Activated CD4-positive, alpha-beta T cell treated with anti-CD3 and anti-CD28 coated beads for 4 hours (primary cell): ENCODE measurements at places on chromosomes 2 and 18.

DNA sequence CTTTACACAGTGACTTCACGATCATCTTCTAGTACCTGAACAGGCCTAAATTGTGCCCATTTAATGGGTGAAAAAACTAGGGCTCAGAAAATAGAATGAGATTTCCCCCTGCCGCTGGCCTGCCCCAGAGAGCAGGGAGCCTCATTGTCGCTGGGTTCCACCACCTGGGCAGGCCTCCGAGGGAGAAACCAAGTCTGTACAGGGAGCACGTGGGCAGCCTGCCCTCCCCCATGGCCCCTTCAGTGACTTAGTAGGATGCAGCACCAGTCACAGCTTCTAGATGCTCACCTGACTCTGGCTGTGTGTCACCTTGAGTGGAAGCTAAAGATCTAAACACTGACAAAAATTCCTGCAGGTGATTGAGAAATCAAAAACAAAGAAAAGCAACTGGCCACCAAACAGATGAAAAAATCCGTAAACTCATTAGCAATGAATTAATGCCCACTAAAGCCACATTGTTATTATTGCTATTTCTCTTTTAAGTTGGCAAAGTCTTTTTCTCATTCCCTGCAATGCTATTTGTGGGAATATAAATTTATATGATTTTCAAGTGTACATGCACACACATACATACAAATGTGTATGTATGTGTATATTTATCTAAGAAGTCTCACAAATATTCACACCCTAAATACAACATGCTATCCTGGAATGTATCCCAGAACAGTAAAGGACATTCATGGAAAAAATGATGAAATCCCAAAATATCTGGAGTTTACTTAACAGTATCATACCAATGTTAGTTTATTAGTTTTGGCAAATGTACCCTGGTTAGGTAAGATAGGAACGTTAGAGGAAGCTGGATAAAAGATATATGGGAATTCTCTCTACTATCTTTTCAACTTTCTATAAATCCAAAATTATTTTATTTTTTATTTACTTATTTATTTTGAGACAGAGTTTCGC, 18.7 kb upstream of the ASPRV1 start:
- no peak for DNase-seq

DNA sequence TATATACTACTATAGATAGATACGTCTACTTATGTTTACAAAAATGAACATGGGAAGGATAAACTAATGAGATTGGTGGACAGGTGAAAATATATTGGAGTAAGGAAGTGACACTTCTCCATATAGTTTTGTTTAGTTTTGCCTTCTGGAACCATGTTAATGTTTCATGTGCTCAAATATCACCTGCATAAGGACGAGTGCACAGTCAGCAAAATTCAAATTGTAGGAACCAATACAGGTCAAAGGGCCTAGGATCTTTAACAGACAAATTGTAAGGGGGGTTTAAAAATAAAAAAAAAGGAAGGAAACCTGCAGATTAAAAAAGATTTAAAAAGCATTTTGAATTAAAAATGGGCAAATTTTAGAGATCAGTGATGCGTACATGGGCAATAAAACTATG, 104.6 kb downstream of the CCBE1 start:
- DNase-seq: no peak

- DNase-seq: no peak
These were observed 132.9 kb downstream of the BCL2 start for GRCh38 chr18:63186520-63187222.

- DNase-seq: no peak
These were observed 43.6 kb downstream of the SPRED2 start for GRCh38 chr2:65388596-65389390.

DNA sequence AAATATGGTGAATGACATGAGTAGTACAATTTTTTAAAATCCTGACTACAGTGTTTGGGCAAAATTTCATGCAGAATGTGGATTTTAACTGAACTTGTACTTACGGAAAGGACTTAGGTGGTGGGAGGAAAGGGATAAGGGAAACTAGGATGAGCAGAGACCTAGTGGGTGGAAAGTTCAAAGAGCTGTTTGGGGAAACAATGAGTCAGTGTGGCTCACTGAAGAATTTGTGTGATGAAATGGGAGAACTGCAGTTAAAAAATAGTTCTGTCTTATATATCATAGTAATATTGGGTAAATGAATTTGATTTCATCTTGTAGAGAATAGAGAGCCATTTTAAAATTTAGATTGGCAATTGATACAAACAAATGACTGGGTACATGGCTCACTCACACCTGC, 220.1 kb upstream of the CTAGE1 start:
- no peak for DNase-seq

- DNase-seq: no peak
These were observed 17.4 kb downstream of the ASPRV1 start for GRCh38 chr2:69943843-69944525.

GRCh38 chr2:226334981-226335720, 464.5 kb downstream of the IRS1 start:
- no peak for DNase-seq

GRCh38 chr2:124283096-124283495, 258.0 kb downstream of the CNTNAP5 start:
- no peak for DNase-seq

GRCh38 chr2:189566046-189566445, 14.5 kb downstream of the SLC40A1 start:
- DNase-seq: no peak

DNA sequence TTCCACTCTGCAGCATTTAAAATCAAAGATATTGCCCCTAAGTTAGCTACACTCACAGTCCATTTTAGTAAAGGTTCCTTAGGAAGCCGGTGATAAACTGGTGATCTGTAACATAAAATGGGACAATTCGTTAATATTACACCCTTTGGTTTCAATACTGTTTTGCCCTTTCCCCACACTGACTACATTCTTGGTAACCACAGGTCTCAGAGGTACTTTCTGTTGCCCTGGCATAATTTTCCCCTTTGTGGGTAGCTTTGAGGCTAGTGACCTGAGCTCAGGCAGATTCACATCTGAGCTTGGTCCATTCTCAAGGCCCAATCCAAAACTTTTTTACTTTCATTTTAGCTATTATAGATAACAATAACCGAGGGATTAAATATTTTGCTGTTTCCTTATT, 32.9 kb upstream of the CSRNP3 start:
- no peak for DNase-seq

DNA sequence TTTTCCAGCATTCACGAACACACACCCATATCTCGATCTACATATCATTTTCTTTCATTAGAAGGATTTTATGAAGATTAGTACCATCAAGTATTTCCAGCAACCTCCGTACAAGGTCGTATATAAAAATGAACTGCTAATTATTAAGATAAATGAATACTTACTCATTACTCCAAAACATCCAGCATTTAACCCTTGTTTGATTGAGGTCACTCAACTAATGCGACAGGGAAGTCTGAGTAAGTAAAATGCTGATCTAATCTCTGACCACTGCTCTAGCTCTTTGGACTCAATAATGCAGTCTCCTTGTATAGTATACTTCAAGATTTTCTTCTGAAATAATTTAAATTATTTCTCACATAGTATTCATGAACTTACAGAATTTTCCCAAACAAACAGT, 2.0 kb downstream of the ABHD3 start:
- no peak for DNase-seq

- no peak for DNase-seq
These were observed 633.4 kb upstream of the CELF4 start for GRCh38 chr18:38198956-38199355.

DNA sequence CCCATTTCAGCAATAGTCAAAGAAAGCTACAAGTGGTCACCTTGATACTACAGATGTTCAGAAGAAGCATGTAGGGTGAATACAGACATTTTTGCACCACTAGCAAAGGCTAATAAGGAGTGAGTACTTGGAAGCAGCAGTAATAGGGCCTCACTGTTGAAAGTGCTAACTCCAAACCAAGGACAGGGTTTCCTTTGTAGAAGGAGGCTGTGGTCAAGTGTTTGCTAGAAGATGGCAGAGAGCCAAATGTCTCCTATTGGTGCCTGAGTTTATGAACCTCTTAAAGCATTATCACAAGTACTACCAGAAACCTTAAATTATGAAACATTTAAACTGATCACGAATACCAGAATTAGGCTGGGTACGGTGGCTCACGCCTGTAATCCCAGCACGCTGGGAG, 308.1 kb downstream of the ZEB2 start:
- no peak for DNase-seq

GRCh38 chr2:215002500-215002899, 135.9 kb downstream of the ABCA12 start:
- DNase-seq: no peak

DNA sequence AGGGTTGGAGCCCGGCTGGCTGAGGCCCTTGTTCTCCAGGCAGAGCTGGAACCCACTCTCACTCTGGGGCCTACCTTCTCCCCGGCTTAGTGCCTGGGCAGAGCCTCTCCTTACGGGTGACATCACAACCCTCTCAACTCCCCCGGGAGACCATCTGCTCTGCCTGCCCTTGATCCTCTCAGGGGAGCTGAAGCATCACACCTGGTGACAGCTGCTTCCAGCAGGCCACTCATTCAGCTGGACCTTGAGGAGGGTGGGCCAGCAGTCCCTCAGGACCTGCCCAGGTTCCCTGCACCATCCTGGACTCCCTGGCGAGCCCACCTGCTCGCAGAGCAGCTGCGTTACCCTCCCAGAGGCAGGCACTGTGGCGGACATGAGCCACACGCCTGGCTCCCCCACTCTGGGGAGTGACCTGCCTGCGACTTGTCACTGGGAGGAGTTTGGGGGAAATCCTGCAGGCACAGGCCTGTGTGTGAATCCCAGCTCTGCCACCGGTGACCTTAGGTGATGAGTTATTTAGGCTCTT, 13.1 kb downstream of the HS6ST1 start:
- no peak for DNase-seq

DNA sequence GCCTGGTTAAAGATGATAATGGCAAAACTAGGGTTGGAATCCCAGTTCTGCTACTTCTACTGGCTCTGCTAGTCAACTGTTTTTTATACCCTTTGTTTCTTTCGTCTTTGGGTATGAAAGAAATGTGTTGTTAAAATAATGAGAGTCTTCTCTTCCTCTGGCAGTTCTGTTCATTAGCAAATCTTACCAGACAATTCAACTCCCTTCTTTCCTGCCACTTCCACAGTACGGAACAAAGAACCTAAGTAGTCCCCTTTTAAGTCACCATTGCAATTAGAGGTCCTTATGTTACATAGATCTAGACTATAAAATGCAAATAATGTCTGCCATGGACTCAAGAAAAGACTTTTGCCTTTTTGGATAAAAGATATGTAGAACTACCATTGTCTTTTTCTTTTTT, 134.1 kb downstream of the RND3 start:
- no peak for DNase-seq

- no peak for DNase-seq
These were observed 10.3 kb upstream of the DYTN start for GRCh38 chr2:206728277-206729199.

- no peak for DNase-seq
These were observed 2.9 kb upstream of the EPB41L3 start for GRCh38 chr18:5546660-5547059.
